ENCODE measurements at places on chromosomes 13 and 19.

GRCh38 chr13:98761126-98761985 lies 8.9 kb upstream of the SLC15A1 start:
- no peak for DNase-seq

GRCh38 chr13:59488436-59488835 lies 675.3 kb downstream of the DIAPH3 start:
- DNase-seq: no peak

GRCh38 chr19:45352471-45352870 lies 11.9 kb downstream of the KLC3 start:
- DNase-seq: no peak

DNA sequence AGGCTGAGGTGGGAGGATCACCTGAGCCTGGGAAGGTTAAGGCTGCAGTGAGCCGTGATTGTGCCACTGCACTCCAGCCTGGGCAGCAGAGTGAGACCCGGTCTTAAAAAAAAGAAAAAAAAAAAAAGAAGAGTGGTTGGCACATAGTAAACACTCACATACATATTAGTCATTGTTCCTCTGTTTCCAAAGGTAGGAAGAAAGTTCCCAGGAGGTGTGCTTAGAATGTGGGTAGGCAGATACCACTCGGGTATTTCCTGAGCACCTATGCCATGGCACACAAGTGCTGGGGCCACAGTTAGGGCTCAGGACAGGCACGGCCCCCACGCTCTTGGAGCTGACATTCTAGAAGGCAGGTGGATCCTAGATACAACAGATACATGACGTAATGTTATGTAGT lies 41.4 kb downstream of the SIPA1L3 start:
- DNase-seq: no peak

GRCh38 chr13:60139272-60139671 lies 24.5 kb downstream of the DIAPH3 start:
- no peak for DNase-seq

DNA sequence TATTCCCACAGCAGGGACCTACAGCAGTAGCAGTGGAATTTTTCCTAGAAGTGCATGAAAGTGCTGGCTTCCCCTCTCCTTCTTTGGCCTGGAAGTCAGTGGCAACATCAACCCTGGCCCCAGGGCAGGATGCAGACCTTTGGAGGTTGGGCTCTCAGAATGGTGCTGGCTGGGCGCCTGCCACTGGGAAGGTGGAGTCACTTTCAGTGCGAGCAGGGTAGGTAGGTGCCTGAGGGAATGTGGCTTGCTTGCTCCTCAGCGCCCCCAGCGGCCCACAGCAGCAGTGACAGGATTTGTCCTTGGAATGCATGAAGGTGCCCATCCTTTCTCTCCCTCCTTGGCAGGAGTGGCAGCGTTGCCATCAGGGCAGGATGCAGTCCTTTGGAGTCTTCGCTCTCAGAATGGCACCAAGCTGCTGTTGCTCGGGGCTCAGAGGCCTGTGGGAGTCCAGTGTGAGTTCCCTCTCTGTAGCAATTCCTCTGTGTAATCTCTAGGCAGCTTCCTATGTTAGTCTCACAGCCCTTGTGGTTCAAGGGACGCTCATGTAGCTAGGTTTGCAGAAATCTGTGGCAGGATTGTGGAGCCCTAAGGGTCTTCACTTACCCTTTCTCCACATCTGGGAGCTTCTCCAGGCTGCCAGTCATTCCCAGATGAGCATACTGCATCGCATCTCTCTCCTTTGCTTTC lies 354.4 kb upstream of the DACH1 start:
- no peak for DNase-seq

GRCh38 chr13:70222926-70223325 lies 114.7 kb upstream of the KLHL1 start:
- DNase-seq: no peak

DNA sequence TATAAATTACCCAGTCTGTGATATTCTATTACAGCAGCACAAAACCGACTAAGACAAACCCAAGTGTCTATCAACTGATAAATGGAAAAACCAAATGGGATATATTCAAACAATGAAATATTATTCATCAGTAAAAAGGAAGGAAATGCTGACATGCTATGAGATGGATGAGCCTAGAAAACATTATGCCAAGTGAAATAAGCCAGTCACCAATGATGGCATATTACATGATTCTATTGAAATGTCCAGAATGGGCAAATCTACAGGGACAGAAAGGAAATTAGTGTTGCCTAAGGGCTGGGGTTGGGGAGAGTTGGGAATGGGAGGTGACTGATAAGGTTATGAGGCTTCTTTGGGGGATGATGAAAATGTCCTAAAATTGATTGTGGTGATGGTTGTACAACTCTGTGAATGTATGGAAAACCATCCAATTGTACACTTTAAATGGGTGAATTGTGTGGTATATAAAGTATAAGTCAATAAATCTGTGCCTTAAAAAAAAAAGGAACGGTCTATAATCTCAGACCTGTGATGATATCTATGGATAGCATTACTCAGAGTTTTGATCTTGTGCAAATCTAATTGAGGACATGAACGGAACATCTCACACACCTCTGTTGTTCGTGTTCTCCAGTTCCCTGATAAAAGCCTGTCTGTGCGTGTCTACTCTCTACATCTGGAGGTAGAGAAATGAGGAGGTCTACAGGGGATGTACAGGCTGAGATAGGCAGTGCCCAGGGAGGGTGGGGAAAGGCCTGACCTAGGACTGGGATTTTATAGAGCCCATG lies 49.0 kb downstream of the TNFRSF19 start:
- no peak for DNase-seq

GRCh38 chr13:30113983-30114570 lies 193.3 kb downstream of the KATNAL1 start:
- no peak for DNase-seq

DNA sequence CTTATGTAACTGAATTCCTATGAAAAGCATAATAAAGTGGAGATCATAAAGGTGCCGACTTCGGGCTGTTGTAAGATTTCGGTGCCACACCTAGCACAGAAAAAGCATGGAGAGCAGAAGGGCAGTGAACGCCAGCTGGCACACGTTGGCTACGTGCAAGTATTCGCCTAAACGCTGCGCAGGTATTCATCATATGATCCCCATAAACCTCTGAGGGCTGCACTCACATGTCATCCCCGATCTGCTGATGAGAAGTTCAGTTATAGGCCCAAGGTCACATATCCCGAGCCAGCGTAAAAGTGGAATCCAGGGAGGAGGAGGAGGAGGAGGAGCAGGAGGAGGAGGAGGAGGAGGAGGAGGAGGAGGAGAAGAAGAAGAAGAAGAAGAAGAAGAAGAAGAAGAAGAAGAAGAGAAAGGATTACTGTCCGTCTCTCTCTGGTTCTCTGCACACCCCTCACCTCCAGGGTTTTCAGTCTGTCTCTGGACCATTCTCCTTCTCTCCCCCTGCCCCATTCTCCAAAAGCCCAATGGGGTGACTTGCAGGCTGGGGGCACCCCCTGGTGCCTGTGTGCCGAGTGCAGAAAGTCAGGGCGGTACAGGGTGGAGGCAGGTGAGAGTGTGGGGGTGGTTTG lies 18.6 kb upstream of the CYP2S1 start:
- DNase-seq: no peak

GRCh38 chr13:20360835-20361412 lies 128.8 kb upstream of the GJB6 start:
- no peak for DNase-seq

- DNase-seq: peak; percentile 83
Measured at GRCh38 chr19:13588957-13589833, 82.9 kb upstream of the CACNA1A start.

DNA sequence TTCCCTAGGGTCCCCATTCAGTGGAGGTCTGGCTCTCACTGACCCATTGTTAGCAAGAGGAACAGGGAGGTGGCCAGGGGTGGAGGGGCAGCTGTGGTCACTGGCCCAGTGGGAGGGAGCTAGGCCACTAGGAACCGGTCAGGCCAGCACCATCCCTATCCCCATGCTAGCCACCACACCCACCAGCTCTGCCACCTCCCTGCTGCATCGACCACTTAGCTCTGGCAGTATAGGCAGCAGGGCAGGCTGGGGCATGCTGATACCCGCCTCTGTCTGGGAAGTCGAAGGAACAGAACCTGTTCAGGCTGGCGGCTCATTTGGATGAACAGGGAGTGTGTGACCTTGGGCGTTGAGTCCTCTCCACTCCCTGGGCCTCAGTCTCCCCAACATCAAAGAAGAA lies 4.7 kb downstream of the PPP1R13L start:
- DNase-seq: no peak

DNA sequence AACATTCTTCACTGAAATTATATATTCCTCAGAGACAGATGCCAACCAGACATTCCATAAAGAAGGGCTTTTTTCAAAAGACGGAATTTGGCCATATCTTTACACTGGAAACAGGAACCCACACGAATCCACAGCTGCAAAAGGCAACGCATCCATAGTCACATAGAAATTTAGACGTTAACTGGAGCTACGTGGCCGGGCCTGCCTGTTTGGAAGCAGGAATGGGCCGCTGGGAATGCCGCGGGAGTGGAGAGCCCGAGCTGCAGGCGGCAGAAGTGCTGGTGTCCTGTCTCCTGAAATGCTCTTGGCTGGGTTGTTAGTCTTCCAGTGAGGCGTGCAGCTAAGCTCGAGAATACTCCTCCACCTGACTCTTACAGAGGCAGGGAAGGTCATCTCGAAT lies 122.2 kb downstream of the KL start:
- no peak for DNase-seq

DNA sequence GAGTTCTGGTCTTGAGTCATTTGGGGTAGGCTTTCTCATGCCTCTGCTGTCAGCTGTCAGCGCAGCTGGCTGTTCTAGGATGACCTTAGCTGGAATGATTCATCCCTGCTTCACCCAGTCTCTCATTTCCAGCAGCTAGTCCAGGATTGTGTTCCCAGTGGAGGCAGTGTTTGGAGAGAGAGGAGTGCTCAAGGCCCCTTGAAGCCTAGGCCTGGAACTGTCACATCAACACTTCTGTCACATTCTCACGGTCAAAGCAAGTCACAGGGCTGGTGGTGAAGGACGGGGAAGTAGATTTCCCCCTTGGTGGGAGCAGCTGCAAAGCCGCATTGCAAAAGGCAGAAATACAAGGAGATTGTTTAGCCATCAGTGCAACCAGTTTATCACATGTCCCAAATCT lies 15.2 kb downstream of the TPT1 start:
- no peak for DNase-seq

DNA sequence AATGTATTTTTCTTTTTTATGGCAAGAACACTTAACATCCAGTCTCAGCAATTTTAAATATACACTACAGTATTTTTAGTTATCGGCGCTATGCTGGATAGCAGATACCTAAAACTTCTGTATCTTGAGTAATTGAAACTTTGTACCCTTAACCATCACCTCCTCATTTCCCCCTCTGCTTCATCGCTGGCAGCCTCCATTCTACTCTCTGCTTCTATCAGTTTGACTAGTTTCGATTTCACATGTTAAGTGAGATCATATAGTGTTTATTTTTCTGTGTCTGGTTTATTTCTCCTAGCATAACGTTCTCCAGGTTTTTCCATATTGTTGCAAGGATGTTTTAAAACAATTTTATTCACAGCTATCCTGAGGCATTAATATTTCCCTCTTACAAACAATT lies 340.8 kb upstream of the SLC10A2 start:
- no peak for DNase-seq

DNA sequence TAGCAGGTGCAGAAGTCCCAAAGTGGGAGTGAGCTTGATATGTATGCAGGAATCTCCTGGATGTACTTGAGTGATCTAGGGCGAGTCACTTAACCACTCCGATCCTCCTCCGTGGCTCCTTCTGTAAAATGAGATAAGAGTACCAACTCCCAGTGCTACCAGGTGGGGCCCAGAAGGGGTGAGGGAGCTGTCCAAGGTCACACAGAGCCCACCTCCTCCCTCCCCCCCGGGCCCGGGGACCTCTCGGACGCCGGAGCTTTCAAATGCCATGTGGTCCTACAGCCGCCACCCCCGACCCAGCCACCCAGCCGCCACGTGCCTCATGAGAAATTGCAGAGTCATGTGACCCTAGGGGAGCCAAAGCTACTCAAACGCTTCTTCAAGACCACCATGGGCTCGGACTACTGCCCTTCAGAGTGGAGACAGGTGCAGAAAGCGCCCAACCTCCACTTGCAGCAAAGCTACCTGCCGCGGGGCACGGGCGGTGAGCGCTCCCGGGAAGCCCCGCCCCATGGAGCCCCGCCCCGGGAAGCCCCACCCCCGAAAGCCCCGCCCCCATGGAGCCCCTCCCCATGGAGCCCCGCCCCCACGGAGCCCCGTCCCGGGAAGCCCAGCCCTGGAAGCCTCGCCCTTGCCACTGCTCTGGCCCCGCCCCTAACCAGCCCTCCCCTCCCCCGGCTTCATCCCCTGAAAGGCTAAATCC lies 10.1 kb upstream of the ZNF358 start:
- DNase-seq: no peak

DNA sequence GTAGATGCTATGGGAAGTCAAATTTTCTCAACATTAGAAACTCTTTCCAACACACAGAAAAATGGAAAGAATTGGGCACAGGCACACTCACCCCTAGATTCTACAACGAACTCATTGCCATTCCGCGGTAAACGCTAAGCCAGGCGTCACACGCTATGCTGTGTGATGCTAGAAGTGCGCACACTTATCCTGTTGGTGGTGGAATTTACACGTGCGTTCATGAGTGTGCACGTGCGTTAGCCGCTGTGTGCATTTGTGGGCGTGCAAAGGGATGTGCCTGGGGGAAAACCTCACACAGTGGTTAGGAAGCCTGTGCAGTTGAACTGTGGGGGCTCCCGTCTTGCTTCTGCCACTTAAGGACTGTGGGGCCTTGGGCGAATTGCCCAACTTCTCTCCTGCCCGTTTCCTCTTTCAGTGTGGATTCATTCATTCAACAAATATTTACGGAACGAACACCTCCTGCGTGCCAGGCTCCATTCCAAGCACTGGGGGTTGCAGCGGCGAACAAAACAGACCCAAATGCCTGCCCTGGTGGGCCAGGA lies 7.7 kb downstream of the NFILZ start:
- no peak for DNase-seq

DNA sequence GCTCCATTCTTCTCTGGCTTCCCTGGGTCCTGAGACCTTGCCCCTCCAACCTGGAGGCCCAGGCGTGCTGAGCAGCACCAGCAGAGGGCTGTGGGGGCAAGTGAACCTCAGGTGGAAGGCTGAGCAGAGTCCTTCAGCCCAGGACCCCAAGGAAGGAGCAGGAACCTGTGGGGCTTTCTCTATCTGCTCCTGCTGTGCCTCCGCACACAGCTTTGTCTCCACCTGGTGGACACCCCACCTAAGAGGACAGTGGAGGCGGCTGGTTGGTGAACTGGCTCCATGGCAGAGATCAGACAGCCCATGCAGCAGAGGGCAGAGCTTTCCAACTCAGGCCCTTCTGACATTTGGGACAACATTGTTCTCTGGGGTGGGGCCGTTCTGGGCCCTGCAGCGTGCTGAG lies 19.7 kb downstream of the ZFR2 start:
- peak; percentile 33 for DNase-seq

GRCh38 chr19:39915101-39915847 lies 19.2 kb downstream of the FCGBP start:
- no peak for DNase-seq

GRCh38 chr19:45020071-45020470 lies 18.8 kb upstream of the CLASRP start:
- DNase-seq: no peak

GRCh38 chr19:35427187-35427586 lies 20.9 kb upstream of the FFAR2 start:
- DNase-seq: no peak

GRCh38 chr19:397941-398706 lies 10.8 kb downstream of the C2CD4C start:
- DNase-seq: no peak

All from activated CD4-positive, alpha-beta T cell treated with anti-CD3 and anti-CD28 coated beads, Interleukin-2, amount 50 U/mL, for 24 hours (primary cell).